ENCODE measurements at places on chromosomes 7 and 10.

DNA sequence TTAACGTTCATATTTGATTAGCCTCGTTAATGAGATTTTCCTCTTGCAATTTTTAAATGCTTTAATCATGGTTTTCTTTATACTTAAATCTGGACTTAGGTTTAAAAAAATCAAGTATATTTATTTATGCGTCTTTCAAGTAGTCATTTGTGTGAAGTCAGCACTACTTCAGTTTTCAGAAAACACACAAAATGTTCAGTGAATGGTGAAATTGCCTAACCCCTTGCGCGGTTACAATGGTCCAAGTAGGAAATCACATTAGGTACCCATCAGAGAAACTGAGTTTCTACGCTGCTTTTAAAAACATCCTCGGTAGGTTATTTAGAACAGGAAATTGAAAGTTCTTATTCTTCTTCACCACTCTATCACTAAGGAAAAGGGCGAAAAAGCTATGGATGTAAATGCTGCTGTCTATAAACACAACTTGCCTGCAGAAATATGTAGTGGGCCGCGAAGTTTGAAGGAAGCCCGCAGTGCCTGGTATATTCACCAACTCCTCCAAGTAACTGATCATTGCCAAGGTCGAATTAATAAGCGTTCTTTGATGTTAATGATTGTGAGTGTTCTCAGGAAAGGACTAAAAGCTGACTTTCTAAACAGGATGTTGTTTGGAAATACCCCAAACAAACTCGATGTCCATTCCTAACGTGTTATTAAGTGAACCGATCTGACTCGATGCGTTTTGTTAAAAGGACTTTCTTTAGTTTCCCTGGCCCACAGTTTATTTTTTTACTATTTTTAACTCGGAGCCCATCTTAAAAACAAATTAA, 1.0 kb downstream of the SYPL1 start:
- DNase-seq = no peak

DNA sequence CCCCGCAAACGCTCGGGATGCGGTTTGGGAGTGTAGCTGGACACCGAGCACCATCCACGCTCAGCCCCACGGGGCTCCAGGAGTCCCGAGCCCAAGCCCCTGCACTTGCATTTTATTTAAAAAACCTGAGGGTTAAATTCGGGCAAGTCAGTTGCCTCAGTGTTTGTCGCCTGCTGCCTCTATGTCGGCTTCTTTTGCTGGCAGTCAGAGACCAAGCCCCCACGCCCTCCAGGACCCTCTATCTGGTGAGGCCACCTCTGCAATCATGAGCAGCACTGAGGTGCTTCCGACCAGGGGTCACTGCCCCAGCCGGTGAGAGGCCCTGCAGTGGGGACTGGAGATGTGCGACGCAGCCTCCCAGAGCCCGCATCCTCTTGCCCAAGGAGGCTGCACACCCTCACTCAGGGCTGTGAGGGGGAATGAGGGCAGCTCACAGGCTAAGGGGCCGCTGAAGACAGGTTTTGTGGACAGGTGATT, 13.3 kb upstream of the ZNF273 start:
- DNase-seq = no peak

DNA sequence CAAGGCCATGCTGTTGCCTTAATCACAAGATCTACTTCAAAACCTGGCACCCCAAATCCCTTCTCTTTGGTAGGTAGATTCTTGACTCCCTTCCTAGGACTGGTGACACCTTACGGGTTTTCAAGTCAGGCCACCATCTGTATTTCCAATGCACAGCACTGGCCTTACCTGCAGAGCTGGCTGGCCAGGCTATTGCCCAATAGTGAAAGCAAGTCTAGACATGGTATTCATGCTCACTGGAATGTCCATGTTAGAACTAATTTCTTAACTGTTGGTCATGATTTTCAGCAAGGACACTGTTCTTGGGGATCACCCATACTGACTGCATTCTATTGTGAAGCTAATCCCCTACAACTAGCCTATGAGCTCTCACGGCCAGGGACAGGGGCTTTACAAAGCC, 313.1 kb upstream of the RNF32 start:
- DNase-seq = no peak

GRCh38 chr7:44974549-44974948, 4.3 kb downstream of the MYO1G start:
- DNase-seq = no peak

DNA sequence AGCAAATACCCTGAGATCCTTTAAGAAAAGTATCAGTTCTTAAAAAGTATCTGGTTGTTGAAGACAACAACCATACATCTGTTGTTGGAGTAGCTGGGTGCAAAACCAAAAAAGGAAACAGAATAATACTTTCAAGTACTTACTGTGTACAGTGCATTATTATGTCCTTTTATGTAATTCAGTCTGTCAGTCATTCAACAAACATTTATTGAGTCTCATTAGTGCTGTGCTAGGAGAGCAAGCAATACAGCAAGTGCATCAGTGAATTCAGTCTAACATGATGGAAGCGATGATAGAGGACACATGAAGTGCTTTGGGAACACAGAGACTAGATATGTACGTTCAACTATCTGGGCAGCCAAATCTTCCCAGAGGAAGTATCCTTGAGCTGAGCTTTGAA, 37.4 kb upstream of the KIF5B start:
- no peak for DNase-seq

DNA sequence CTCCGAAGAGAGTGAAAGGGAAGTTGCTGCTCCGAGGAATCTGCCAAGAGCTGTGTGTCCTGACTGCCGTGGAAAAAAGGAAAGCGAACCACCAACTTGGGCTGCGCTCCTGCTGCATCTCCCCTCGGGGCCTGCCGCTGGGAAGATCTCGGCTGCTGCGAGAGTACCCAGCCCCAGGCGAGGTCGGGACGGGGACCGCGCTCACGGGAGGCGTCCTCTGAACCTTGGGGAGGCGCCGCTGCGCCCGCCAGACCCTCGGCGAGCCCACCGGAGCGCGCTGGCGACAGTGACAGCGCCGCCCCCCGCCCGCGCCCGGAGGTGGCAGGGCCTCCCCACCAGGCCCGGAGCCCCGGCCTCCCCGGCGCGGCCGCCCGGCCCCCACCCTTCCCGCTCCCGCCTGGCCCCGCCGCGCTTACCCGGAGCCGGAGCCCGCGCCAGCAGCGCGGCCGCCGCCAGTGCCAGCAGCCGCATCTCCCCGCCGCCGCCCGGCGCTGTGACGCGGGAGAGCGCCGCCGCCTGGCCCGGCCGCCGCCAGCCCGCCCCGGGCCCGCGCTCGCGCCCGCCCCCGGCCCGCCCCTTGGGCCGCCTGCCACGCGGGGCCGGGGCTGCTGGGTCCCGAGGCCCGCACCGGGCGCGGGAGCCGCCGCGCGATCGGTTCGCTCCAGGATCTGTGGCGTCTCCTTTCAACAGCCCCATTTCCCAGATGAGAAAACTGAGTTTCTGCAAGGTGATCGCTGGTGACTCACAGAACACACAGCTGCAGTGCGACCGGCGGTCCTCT, at the start of gene VSTM4:
Gene VSTM4, minus strand, starts transcription at position 508 of the 781 bp plus-strand sequence. Its CDS starts 37 bp downstream, at position 471.
- DNase-seq = no peak

DNA sequence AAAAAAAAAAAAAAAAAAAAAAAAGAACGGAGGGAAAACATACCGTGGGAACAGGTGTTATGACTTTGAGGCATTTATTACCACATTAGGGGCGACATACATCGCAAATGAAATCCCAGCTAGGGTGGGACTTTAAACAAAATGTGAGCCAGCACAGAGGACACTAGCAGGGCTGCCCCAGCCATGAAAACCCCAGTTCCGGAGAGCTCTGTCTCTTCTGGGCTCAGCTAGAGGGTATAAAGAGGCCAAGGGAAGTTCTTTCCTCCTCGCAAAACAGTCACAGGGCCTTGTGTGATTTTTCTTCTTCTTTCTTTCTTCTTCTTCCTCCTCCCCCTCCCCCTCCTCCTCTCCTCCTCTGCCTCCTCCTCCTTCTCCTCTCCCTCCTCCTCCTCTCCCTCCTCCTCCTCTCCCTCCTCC, 59.9 kb upstream of the ECHDC3 start:
- DNase-seq = no peak

DNA sequence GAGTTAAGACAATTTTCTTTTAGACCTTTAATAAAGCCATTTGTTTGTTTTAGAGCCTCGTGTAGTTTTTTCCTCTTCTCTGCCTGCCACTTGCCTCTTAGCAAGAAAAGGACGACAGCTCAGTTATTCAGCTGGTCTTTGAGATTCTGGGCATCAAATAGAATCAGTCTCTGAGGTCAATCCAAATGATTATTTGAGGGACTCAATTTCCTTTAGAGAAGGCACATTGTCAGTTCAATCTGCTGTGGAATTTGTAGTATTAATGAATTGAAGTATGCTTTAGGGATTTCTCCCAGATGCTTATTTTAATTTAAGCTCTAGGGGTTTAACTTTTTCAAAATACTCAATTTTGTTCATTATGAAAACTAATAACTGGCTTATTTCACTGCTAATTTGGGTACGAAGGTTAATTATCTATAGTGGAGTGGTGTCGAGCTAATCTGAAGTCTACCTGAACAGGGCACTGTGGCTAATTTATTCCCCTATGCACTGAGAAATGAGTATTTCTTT, 841.2 kb upstream of the AUTS2 start:
- no peak for DNase-seq

GRCh38 chr10:49280001-49280408, 19.0 kb upstream of the C10orf71 start:
- no peak for DNase-seq

- no peak for DNase-seq
Observed at GRCh38 chr10:68084469-68084868, 9.4 kb upstream of the HERC4 start.

DNA sequence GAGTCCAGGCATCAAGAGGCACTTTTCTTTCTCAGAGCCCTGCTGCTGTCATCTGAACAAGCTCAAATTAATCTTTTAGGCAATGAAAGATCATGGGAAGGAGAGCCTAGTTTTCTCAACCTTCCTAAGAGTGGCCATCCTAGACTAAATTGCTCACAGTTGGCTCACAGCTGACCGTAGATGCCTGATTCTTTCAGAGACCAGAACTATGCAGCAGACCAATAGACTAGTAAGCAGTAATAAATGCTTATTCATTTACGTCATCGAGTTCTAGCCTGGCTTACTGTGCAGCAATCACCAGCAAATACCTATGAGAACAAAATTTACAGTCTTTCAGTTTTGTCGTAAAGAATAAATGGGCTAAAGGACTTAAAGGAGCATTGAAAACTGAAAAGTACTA, 602.9 kb upstream of the GHITM start:
- no peak for DNase-seq

GRCh38 chr7:146116521-146117222, at the start of gene CNTNAP2:
TSS of gene CNTNAP2 (plus strand) at chr7:146116801. CDS start at chr7:146116877, 76 bp downstream.
- DNase-seq = no peak

GRCh38 chr7:85054306-85054705, 132.6 kb downstream of the SEMA3D start:
- DNase-seq = no peak

DNA sequence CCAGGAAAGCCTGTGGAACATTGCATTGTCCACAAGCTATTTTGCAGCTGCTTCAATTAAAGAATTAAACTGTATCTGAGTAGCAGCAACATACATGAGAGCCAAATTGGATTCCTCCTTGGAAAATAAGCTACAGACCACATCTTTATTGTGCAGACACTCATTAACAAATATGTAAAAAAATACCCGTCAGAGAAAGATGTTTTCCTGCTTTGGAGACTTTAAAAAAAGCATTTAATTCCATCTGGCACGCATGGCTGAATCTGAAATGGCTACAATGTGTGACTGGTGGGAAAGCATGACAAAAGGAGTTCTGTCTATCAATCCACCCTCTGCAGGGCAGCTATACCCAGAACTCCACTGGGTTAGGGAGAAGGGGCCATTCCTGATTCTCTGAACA, 73.1 kb upstream of the HPS1 start:
- DNase-seq = no peak

DNA sequence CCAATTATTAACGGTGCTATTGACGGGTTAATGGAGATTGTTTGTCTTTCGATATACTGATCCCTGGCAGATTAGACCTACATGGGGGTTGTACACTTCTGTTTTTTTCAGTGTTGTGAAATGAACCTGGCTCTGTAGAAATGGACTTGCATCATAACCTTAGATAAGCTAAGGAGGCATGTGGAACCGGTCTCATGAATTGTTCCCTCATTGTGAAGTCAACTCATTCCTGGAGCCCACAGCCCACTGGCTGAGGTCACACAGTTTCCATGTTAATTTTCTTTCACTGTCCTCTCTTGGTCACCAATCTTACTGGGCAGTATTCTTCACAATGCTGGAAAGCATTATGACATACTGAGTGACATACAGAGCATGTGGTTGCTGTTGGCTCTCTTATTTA, 202.8 kb downstream of the BMPER start:
- DNase-seq = no peak

GRCh38 chr7:34104992-34105391, 199.7 kb downstream of the BMPER start:
- DNase-seq = no peak

DNA sequence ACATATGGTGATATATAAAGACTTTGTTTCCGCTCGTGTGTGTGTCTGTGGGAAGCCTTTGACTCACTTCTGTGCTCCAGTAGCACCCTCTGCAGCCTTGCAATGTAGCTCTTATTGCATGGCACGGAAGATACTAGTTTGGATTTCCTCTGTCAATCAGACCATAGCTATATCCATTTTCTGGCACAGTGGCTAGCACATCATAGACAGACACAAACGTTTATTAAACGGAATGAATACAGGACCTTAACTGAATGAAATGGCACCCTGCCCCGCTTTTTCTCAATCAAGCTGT, 124.0 kb upstream of the PTPN20 start:
- no peak for DNase-seq

GRCh38 chr7:138854115-138854645, 56.2 kb upstream of the ATP6V0A4 start:
- no peak for DNase-seq
